ENCODE measurements at places on chromosomes 13 and 19.

DNA sequence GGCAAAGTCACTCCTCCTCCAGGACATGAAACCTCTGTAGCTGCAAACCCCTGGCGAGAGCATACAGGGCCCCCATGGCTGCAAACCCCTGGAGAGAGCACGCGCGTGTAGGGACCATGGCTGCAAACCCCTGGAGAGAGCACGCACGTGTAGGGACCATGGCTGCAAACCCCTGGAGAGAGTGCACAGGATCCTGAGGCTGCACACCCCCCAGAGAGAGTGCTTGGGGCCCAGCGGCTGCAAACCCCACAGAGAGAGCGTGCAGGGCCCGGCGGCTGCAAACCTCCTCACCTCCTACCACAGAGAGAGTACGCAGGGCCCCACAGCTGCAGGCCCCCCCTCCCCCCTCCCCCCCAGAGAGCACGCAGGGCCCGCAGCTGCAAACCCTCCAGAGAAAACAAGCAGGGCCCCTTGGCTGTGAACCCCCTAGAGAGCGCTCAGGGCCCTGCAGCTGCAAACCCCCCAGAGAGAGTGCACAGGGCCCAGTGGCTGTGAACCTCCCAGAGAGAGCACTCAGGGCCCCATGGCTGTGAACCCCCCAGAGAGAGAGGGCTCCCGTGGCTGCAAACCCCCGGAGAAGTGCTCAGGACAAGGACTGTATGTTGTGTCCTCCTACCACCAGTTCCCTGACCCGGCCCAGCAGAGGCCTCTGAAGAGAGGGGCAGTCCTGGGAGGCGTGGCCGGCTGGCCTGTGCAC, 7.3 kb downstream of the ADPRHL1 start:
- no peak for DNase-seq

- DNase-seq: no peak
These were observed 5.2 kb downstream of the TMEM255B start for GRCh38 chr13:113763961-113764792.

DNA sequence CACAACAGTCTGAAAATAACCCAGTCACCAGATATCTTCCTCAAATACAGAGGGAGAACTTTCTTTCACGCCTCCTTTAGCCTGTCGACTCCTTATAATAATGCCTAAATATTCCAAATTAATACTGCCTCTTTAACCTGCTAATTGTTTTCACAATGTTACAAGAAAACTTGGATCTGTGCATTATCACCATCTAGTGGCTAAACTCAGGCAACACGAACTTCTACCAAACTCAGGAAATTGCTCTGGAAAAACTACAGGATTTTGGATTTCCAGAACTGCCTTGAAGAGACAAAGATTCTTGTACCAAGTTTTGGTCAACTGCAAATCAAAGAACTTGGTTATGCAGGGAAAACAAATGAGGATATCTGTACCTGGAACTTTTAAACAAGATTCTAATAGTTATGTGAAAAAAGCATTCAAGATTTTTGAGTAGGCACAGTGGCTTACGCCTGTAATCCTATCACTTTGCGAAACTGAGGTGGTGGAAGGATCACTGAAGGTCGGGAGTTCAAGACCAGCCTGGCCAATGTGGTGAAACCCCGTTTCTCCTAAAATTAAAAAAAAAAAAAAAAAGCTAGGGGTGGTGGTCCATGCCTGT, 10.8 kb downstream of the CLN5 start:
- no peak for DNase-seq

DNA sequence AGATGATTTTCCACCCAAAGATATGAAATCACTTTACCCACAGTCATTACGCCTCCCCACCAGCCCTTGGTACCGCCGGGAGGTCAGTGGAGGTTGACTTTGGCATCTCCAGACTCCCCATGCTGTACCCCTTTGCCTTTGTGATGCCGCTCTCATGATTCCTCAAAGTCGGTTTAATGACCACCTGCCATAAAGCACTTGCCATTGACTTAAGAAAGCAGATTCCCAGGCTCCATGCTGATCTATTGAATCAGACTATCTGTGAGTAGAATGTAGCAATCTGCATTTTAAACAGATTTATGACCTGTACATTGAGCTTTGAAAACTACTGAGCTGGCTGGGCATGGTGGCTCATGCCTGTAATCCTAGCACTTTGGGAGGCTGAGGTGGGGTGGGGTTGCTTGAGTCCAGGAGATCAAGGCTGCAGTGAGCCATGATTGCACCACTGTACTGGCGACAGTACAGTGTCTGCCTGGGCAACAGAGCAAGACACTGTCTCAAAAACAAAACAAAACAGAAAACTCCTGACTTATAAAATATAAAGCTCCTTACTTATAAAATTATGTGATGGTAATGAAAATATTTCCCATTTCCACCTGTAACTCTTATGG, 235.2 kb downstream of the KLF5 start:
- no peak for DNase-seq

DNA sequence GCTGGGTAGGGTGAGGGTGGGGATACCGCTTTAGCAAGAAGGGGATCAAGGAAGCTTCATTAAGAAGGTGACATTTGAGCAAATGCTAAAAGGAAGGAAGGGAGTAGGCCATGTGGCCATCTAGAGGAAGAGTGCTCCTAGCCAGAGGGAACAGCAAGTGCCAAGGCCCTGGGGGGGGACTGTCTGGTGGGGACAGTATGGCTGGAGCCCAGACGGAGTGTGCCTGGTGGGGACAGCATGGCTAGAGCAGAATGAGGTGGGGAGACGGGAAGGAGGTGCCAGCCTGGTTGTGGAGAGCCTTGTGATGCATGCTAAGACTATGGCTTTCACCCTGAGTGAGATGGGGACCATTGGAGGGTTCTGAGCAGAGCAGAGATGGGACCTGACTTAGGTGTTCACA, 2.1 kb upstream of the TGFB1 start:
- DNase-seq: no peak

DNA sequence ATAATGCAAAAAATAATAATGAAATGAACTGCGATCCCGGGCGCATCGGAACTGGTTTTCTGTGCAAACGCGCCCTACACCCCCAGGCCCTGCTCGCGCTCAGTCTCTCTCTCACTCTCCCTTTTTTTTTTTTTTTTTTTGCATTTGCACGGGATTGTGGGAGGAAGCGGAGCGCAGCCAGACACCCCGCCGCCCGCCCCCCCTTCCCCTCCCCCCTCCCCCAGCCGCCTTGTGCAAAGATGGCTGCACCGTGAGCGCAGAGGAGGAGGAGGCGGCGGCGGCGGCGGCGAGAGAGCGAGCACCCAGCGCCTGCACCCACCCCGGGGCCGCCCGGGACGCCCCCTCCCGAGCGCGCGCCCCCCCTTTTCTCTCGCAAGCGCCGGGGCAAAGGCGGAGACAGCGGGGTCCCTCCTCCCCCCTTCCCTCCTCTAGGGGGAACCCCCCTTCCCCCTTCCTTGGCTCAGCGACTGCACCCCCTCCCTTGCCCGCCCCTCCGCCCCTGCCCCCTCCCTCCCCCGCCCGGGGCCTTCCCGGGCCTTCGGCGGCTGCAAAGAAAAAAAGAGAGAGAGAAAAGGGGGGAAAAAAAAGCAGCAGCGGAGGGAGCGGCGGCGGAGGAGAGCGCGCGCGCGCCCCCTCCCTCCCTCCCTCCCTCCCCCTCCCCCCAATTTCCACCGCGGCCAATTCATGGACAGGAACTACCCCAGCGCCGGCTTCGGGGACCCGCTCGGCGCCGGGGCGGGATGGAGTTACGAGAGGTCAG, at the start of gene PRR12:
Gene PRR12 (plus strand): TSS at position 212 of the 760 bp plus-strand sequence. CDS start 473 bp downstream, at position 685.
- DNase-seq: no peak
